ENCODE measurements at places on chromosomes 7 and 10. TPM values are rescaled to one million over a fixed set of nuclear protein-coding genes. Genes with fewer than 3 reads are reported as not detected.

DNA sequence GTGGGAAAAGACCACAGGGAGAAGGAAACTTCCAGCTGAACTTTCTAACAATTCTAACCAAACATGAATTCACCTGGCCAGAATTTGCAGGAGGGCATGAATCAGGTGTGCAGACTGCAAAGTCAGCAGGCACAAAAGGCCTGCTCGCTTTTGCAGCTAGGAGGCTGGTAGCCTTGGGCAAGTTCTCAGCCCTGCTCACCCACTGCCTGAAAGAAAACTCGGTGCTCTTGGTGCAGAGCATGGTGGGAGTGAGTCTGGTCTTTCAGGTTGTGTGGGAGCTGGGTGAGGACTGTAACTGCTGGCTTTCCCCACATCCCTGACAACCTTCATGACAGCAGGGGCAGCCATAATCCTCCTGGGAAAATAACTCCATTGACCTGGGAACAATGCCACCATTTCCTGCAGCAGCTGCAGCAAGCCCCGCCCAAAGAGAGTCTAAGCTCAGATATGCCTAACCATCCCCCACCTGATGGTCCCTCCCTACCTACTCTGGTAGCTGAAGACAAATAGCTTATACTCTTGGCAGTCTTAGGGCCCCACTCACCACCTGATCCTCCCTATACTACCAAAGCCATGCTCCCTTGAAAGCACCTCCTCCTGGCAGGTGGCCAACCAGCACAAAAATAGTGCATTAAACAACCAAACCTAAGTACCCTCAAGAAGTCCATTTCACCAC lies 31.6 kb downstream of the ZNF117 start:
- DNase-seq: no peak

DNA sequence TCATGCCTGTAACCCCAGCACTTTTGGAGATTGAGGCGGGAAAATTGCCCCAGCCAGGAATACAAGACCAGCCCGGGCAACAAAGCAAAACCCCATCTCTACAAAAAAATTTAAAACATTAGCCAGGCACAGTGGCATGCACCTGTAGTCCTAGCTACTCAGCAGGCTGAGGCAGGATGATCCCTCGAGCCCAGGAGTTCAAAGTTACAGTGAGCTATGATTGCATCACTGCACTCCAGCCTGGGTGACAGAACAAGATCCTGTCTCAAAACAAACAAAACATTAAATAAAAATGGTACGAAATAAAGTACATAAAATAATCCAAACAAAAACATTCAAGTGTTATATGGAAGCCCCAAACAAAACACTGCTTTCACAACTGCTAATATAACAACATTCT lies 125.0 kb downstream of the SNX13 start:
- no peak for DNase-seq

DNA sequence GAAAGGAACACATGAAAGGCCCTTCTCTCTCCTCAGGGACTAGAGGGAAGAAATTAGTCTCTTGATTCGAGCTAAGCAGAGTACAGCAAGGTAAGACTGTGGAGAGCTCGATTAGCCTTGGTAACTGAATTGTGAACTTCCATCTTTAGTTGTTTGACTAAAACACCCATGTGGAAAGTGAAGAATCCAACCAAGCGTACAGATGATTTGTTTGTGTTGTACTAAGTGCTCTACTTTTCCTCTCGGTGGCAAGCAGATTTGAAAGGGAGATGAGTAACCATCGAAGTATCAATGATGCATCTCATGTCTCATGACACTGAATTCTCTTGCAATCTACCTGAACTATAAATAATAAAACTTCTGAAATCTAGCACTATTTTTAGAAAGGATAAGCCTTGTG lies 80.7 kb downstream of the FZD1 start:
- DNase-seq: no peak

DNA sequence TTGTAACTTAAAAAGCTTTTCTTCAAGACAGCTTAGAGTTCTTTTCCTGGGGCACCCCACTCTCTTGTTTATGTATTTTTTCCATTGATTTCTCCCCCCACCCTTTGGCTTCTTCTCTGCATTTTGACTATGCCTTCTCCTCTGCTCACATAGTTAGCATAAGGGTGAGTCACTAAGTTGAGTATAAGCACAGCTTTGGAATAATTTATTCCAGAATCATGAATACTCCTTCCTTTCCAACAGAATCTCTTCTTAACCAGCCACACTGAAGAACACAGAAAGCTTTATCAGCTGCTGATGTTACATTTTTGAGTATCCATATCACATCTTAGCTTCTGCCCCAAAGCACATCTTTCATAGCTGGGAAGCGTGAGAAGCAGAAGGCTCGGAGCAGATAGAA lies 449.5 kb upstream of the MKI67 start:
- DNase-seq: no peak

DNA sequence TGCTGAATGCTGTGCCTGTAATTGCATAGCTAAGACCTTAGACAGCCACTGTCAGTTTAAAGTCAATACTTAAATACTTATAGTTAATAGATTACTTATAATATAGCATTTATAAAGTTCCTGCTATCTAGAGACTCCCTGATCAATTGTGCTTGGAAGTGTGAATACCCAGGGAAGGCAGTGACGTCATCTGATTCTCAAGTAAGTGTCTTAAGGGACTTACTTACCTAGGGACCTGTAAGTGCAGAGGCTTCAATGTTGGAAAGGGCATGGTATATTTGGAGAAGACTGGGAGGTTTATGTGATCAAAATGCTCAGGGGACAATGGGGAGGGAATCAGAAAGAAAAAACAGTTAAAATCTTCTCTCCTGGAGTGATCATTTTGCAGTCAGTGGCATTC lies 55.0 kb downstream of the BICC1 start:
- no peak for DNase-seq

DNA sequence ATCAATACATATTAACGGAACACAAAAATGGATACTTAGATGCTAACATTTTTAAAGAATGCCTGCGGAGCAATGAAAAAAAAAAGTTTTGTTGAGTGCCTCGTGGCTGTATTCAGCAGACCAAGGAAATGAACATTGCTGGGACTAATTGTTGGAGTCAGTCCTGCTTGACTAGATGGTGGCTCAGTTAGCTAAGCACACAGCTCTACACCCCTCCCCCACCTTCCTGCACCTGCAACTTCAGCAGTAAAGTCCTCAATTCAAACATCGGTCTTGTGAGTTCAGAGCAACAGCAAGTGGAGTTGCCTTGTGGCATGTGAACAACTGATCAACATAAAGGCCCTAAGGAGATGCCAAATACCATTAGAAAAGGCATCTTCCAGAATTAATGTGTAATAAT lies 326.0 kb upstream of the NPSR1 start:
- no peak for DNase-seq

- DNase-seq: no peak
Observed at GRCh38 chr10:119616882-119617570, 20.3 kb upstream of the TIAL1 start.

DNA sequence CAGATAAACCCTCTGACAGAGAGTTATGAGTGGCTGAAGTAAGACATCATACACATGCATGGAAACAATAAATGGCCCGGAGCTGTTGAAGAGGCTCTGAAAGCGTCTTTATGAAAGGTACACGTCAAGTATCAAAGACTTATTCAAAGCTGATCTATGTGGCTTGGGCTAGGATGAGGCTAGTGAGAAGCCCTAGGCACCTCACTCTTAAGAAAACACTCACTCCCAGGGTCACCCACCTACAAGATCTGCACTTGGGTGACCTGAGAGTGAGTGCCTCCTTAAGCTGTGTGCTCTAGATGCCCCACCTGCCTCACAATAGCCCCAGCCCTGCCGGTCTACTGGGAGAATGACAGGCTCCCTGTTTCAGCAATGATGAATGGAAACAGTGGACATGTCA lies 1.1 kb upstream of the GIMAP1 start:
- no peak for DNase-seq

- DNase-seq: no peak
Observed at GRCh38 chr10:79079490-79080355, 11.0 kb downstream of the ZMIZ1 start.

DNA sequence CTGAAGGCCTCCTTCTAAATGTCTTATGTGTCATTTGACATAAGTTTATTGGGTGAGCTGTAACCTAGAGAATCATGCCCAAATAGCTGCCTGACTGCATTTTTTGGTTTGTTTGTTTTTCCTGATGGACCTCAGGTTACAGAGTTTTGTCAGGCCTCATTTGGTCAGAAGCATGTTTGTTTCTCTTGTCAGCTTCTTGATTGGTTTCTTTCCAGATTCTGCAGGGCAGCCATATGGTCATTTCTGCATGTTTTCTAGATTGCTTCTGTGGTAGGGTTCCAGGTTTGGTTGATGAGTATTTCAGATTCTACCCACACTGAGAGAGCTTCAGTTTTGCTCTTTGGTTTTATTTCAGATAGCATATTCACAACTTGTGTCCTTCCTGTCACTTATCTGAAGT lies 28.0 kb downstream of the GLCCI1 start:
- DNase-seq: no peak

GRCh38 chr10:114401195-114401791 lies 3.0 kb downstream of the AFAP1L2 start:
- DNase-seq: no peak

DNA sequence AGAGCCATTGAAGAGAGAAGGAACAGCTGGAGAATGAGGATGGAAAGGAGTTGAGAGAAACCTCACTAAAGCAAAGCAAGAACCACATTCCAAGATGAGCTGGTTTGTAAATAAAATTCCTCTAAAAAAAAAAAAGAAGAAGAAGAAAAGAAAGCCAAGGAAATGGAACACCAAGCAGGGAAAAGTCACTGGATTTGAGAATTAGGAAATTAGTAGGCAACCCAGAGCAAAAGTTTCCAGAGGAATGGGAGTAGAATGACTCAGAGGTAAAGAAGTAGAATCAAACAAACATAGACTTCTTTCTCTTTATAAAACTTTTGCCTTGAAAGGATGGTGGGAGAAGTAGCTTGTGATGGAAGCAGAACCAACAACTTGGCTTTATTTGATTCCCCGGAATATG lies 3.9 kb downstream of the CH25H start:
- no peak for DNase-seq

GRCh38 chr7:129160161-129160905 lies 15.8 kb downstream of the TSPAN33 start:
- no peak for DNase-seq

GRCh38 chr7:1915956-1916600 lies 246.0 kb downstream of the ELFN1 start:
- no peak for DNase-seq

DNA sequence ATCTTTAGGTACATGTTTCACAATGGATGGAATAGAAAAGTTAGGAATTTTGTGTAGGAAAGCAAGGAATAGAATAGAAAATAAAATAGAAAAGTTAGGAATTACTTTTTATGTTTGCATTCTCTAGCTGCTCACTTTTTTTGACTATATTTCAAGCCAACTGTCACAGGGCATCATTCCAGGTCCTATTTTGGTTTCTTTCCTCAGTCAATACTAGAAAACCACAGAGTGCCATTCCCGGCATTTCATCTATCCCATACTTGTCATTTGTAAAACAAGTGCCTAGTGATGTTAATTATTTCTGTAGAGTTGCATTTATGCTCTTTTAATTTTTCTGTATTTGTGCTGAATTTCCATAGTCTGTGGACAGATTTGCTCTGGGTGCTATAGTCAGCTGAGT lies 66.2 kb downstream of the SDK1 start:
- DNase-seq: no peak

GRCh38 chr10:8113616-8114015 lies 59.1 kb downstream of the GATA3 start:
- no peak for DNase-seq

DNA sequence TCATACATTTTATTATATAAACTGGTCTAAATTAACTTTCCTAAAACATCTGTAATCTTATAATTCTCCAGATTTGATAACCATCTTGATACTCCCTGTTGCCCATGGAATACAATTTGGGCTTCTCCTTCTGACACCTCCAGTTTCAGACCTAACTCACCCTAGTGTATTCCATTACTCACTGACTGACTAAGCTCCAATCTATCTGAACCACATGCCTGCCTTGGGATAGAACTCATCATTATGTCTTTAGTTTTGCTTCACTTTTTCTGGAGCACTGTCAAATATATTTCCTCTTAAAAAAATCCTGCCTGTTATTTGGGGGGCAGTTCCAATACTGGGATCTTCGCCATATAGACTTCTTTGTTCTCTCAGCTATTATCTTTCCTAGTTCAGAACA lies 4.9 kb upstream of the FOXP2 start:
- DNase-seq: no peak

- DNase-seq: no peak
Observed at GRCh38 chr7:152751449-152752141, 8.0 kb upstream of the ACTR3B start.

GRCh38 chr7:17584822-17585221 lies 286.4 kb downstream of the AHR start:
- DNase-seq: no peak

DNA sequence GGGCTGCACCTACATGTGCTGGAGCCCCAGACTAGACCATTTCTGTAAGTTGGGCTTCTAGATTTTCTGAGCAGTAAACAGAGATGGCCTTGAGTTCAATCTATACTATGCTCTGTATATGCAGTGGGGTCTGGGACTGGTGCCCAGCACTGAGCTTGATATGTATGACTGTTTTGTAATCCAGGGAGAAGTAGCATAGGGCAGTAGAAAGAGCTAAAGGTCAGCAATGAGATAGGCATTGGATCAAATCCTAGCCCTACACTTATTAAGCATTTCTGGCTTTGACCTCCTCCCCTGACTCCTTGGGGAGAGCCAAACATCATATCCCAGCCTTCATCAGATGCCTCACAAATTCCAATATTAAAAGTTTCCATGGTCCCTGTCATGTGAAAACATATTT lies 254.6 kb downstream of the TSPAN12 start:
- DNase-seq: no peak

DNA sequence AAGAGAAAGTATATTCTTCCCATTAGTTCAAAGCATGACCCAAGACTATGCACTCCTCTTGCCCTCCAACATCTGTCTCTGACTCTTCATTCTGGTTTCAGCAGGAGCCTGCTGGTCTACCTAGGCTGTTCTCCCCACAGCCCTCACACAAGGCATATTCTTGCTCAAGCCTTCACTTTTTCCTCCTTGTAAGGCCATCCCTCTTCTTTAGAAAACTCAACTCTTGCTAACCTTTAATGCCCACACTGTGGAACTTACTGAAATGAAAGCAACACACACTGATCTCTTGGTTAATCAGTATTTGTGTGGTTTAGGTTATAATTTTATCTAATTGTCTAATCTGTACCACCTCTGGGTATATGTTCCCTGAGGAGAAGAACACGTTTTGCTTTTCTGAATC lies 75.8 kb downstream of the PRKCQ start:
- no peak for DNase-seq

GRCh38 chr10:3330663-3331062 lies 158.1 kb upstream of the PITRM1 start:
- DNase-seq: no peak

Gene FAM171A1
- total RNA-seq: 26.8 TPM

Gene MAT1A
- not detected for total RNA-seq

Gene PKD1L1
- total RNA-seq: 2.1 TPM

Gene TFEC
- 15.4 TPM for total RNA-seq

Gene MNX1
- not detected for total RNA-seq

Gene LRRC18
- not detected for total RNA-seq

Gene GHRHR
- not detected for total RNA-seq

Gene MARVELD1
- 21.2 TPM for total RNA-seq

Gene TMEM176A
- total RNA-seq: not detected

Gene EN2
- not detected for total RNA-seq

Gene BCCIP
- 74.0 TPM for total RNA-seq

Gene TMEM176B
- not detected for total RNA-seq

Gene TNS3
- 15.8 TPM for total RNA-seq
